Activated CD4-positive, alpha-beta T cell treated with anti-CD3 and anti-CD28 coated beads, Interleukin-2, amount 50 U/mL, for 1 hour (primary cell): ENCODE measurements at places on chromosomes 4 and X.
A peak's percentile ranks its signal among the peaks of the same experiment; 100 is the strongest.

GRCh38 chrX:108640817-108641216 lies 95.5 kb downstream of the IRS4 start:
- DNase-seq, result no peak

DNA sequence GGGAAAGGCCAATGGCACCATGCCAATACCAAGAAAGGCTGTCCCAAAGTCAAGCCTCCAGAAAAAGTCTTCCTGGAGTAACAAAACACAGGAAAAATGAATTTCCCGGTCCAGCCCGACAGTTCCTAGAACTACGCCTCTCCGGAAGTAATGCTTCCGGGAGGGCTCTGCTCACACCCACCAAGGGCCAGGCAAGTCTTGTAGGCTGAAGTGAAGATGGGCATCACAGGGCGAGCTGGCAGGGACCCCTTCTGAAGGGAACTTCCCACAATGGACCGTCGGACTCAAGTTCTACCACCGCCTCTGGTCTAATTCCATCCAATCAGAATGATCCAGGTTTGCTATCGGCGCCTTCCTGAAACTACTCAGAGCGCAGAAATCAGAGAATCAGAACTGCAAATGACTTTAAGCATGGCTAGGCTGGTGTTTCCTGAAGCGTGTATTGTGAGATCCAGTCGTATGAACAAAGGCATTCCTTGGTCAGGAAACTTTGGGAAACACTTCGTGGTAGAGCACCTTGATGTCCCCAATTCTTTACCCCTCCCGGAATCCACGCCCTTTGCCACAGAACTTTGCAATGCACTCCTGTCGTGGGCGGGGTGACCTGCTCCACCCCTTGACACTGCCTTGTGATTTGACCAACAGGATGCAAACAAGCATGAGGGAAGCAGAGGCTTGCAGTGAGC lies 127.8 kb downstream of the BCOR start:
- DNase-seq, result no peak

- DNase-seq, result no peak
Observed at GRCh38 chr4:185115827-185116232, 27.2 kb upstream of the SLC25A4 start.

DNA sequence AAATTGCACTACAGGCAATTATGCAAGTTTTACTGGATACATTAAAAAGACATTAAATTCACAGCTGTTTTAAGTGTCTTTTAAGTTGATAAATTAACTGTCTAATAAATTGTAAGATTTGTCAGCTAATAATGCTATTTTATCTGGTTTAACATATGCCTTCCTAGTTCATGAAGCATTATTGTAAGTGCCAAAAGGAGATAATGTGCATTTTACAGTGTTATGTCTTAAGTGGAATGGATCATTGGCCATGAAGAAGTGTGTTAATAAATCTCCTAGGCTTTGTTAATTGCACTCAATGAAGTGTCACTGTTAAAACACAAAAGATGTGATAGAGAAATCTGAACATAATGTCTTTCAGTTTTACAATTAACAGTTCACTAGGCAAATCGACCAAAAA lies 784.3 kb upstream of the POU3F4 start:
- no peak for DNase-seq

DNA sequence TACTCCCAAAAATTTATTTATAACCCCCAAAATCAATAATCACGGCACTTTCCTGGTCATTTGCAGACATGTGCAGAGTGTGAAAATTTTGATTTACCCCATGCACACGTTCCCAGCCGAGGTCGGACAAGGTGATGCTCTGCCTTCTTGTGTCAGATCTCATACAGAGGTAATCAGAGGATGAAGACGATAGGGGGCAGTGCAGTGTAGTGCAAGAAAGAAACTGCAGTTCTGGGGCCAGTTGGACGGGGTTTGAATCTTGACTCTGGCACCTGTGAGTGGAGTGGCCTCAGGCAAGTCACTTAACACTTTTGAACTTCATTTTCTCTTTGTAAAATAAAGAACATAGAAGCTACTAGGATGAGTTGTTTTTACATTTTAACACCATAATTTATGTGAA lies 88.4 kb downstream of the FRMPD3 start:
- DNase-seq, result peak; percentile 16

DNA sequence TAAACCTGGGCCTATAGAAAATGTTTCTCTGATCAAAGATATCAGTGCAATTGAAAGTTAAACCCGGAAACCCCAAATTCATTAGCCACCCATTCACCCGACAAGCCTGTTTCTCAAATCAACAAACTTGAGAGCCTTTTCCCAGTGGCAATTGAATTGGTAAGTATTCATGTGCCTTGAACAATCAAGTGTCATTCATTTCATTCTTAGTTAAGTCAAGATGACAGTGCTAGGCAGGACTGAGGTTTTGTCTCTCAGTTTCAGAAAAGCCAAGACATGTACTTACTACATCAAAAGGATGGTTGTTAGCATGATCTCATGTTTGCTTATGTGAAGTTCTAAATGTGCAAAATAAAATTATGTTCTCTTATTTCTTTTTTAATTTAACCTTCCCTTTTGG lies 32.3 kb downstream of the CC2D2A start:
- no peak for DNase-seq

- DNase-seq, result no peak
Observed at GRCh38 chr4:149993030-149993429, 85.2 kb upstream of the DCLK2 start.

DNA sequence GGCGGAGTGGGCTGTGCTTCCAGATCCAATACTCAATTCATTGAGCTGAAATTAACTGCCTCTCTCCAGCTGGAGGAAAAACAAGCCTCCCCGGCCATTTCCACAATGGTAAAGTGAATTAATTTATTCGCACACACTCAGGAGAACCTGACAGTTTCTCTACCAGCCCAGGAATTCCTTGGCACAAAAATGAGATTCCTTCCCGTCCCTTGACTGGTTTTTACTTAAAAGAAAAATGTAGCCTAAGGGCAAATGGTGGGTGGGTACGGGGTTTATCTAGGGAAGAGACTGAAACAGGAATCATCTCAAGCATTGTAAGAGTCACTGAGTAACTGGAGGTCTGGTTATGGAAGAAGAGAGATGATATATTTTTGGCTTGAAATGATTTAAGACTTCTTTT lies 102.7 kb downstream of the VCX3A start:
- no peak for DNase-seq

DNA sequence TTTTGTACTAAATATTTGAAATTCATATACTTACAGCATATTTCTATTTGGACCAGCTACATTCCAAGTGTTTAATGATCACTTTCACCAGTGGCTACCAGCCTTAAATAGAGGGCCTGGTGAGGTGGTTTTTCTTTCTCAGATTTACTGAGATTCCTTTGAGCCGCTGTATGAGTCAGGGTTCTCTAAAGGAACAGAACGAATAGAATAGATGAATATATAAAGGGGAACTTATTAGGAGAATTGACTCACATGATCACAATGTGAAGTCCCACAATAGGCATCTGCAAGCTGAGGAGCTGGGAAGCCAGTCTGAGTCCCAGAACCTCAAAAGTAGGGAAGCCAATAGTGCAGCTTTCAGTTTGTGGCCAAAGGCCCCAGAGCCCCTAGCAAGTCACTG lies 146.2 kb upstream of the TLL1 start:
- DNase-seq, result no peak

DNA sequence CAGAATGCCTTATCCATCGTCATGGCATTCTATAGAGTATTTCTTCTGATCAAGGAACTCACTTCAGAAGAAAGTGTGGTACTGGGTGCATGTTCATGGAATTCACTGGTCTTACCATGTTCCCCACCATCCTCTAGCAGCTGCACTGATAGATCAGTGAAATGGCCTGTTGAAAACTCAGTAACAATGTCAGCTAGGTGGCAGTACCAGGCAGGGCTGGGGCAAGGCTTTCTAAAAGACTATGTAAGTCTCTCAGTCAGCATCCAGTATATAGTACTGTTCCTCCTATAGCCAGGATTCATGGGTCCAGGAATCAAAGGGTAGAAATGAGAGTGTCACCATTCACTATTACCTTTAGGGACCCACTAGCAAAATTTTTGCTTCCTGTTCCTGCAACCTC lies 15.8 kb upstream of the LDB2 start:
- DNase-seq, result no peak

GRCh38 chr4:30720021-30720660 lies at the start of gene PCDH7:
Gene PCDH7, plus strand, starts transcription at chr4:30720369. Its CDS starts 1,054 bp downstream, at chr4:30721423.
- no peak for DNase-seq

GRCh38 chr4:139167774-139168444 lies 9.1 kb downstream of the ELF2 start:
- DNase-seq, result no peak

DNA sequence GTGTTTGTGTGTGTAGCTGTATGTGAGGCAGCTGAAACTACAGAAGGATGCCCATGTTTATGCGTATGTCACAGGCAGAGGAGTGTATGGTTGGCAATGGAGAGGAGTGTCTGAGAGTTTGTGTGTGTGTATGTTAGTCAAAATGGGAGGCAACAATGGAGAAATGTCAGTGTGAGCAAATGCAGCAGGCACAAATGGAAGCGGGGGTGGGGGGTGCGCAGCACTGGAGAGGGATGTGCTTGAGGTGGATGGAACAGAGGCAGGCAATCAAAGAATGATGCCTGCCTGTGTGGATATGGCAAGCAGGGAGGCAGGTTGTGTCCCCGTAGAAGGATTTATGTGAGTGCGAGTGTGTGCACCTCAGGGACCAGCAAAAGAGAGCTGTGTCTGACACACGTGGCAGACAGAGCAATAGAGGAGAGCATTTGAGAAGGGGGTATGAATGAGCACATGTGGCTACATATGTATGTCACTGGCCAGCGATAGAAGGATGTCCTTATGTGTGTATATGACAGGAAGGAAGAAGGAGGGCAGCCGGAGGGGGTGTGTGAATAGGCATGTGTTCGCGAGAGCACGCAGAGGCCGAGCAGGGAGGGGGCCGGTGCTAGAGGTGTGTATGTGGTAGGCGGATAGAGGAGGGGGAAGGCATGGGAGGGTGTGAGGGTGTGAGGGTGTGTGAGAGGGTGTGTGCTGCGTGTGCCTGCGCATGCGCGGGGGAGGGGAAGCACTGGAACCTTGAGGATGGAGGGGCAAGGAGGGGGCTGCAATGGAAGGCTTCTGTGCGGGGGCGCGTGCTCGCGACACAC lies 1.1 kb downstream of the PJA1 start:
- peak; percentile 43 for DNase-seq

DNA sequence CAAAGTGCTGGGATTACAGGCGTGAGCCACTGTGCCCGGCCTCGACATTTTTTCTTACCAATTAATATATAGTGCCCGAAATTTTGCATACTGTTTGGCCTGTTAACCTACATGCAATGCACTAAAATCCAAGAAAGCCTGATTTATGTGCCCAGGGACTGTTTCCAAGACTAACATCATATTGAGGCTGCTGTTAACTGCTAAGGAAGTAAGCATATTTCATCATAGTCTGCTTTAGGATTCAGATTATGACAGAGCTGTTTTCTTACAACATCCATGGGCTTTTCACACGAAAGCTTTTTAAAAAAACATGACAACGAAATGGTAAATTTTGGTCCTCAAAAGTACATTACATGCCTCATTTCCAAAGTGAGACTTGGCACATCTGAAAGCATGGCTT lies 84.4 kb downstream of the STOX2 start:
- no peak for DNase-seq

DNA sequence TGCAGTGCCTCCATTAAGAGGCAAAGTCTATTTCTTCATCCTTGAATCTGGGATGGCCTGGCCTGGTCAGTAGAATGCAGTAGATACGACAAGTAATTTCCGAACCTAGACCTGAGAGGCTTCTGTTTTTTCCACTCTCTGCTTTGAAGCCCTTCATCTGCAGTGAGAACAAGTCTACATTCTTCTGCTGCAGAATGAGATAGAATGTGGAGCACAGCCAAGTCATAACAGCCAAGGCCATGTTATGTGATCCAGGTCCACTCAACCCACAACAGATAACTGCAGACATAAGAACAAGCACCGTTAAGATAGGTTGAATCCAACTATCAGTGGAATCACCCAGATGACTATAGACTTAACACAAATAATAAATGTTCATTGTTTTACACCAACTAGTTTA lies 1297.7 kb downstream of the C4orf33 start:
- no peak for DNase-seq

DNA sequence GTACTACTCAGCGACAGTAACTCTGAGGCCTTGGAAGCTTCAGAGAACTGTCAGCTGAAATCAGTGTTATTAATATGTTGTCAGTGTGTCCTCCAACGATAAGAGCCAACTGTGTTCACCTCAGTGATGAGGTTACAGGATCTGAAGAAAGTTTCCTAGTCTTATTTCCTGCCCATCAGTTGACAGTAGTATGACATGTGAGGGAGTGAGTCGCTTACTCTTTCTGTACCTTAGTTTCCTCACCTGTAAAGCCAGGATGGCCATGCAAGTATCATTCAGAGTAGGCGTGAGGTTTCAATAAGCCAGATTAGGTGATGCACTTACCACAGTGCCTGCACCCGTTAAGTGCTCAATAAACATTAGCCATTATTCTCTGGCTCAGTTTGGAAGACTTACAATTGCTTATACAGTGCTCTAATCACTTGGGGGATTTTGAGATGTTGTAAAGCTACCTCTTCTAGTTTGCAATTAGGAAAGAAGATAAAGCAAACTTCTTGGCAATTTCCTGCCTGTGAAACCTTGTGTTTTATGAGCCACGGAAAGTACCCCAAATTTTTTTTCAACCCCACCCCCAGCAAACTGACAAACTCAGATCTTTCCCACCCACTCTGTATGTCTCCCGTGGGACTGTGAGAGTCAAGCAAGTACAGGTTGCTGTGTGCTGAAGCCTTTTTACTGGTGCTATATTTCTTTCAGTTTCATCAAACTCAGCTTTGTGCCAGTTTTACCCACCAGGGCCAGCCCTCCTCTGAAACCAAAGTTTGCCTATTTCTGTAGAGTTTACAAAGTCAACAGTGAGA lies 62.2 kb downstream of the ANXA3 start:
- DNase-seq, result no peak

GRCh38 chrX:104195013-104195412 lies 28.8 kb downstream of the FAM199X start:
- DNase-seq, result no peak

DNA sequence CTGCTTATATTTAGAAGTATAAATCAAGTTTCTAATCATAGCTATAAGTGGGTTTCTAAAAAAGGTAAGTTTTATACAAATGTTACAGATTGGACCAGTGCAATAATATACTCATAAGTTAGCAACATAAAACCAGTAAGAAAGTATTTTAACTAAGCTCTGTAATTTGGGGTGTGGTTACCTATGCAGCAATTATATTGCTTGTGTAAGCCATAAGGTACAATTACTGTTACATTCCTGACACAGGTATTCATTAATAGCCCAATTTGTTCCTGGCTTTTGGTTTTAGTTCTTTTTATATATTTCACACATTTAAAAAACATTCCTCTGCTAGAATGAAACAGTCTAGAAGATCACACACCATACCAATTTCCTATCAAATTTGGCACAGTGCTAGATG lies 115.1 kb downstream of the FRYL start:
- DNase-seq, result no peak

GRCh38 chr4:119238068-119238722 lies 25.7 kb downstream of the USP53 start:
- no peak for DNase-seq

GRCh38 chr4:26424838-26425237 lies 65.4 kb downstream of the CCKAR start:
- DNase-seq, result no peak

- DNase-seq, result no peak
Observed at GRCh38 chr4:81482326-81482725, 10.6 kb upstream of the RASGEF1B start.
